ENCODE measurements at places on chromosomes 5 and 9. TPM values are rescaled to one million over a fixed set of nuclear protein-coding genes. Genes with fewer than 3 reads are reported as not detected.

The MIGA2 gene
- 45.4 TPM for total RNA-seq

The DMRT3 gene
- 0.53 TPM for total RNA-seq

The MYMK gene
- not detected for total RNA-seq

The PHF24 gene
- total RNA-seq: 0.29 TPM

The CDH9 gene
- not detected for total RNA-seq

The PCDHGA12 gene
- 3.2 TPM for total RNA-seq

The SLC36A3 gene
- not detected for total RNA-seq

The STK10 gene
- total RNA-seq: 18.1 TPM

The GTF2H2C gene
- 64.1 TPM for total RNA-seq

Data from progenitor cell of endocrine pancreas (in vitro differentiated cells).